ENCODE measurements at places on chromosomes 3 and 15.

DNA sequence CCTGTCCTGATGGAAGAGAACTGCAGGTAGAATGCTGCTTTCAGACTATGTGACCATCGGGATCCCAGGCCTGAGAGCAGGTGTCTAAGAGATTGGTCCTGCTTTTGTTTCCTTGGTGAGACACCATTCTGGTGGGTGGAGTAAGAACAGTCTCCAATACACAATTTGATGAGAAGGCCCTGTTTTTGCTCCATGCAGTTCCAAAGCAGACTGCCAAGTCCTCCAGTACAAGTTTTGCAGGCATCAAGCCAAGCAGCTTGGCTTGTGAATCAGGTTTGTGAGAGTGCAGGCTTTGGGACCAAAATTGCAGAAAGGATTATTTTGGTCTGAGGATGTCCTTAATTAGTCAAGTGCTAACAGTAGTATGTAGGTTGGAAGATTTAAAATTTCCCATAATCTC lies 381.6 kb downstream of the FOXP1 start:
- peak; percentile 65 for DNase-seq

- DNase-seq: peak; percentile 70
These were observed 781 bp upstream of the CYP1A1 start for GRCh38 chr15:74725845-74726773.

GRCh38 chr15:70701891-70702568 lies 61.3 kb downstream of the UACA start:
- no peak for DNase-seq

- no peak for DNase-seq
These were observed 50.4 kb upstream of the HACD2 start for GRCh38 chr3:123635217-123635616.

All from left ventricle myocardium superior (tissue), 1 donor.